Occipital lobe (tissue), 3 donors: ENCODE measurements at places on chromosomes 7 and 10.
A peak's percentile ranks its signal among the peaks of the same experiment; 100 is the strongest.

- DNase-seq: no peak
Measured at GRCh38 chr7:114026486-114027089, 107.8 kb upstream of the PPP1R3A start.

DNA sequence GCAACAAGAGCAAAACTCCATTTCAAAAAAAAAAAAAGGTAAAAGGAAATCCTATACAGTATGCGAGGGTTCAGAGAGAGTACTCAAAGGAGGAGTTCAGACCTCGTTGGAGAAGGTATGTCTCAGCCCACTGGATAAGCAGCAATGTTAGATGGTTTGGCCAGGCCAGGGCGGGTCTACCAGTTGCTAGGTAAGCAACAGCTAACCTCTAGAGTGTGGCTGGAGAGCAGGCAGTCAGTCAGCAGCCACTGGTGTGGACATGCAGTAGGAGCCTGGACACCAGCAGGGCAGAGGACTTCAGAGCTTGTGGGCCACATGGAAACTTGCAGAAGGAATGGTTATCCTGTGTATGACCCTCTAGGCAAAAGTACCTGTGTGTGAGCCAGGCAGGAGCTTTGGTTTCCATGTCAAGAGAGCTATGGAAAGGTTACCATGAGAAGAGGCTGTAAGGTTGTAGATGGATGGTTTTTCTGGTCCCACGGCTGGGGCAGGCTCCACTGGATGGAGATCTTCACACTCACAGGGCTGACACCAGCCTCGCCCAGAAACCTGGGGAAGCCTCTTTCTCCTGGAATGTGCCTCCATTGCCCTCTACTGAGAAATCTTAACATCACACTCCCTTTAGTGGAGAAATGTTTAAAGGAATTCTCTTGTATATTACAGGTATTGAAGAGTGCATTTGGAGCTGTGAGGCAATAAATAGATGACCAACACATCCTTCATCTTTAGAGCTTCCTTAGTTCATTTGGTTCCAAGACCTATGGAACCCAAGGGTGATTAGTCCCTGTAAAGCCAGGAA lies 63.6 kb downstream of the CCDC186 start:
- DNase-seq: no peak

GRCh38 chr10:123583639-123584418 lies 82.3 kb upstream of the GPR26 start:
- DNase-seq: peak; percentile 71

DNA sequence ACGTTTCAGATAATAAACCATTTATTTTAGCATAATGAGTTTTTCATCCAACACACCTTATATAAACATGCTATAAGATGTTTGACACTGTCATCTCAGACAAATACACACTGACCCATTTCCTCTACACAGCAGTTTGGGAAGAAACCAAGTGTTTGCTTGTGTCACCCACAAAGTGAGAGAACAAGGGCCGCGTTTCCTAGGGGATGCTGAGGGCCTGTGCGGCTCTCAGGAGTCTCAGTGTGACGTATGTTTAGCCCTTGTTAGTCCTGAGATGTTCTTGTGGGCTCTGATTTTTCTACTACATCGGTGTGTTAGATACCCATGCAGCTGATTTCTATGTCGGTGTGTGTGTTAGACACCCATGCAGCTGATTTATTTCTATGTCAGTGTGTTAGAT lies 266.3 kb downstream of the DIP2C start:
- no peak for DNase-seq

GRCh38 chr7:74027683-74028320 lies at the start of gene ELN:
Gene ELN, plus strand, starts transcription at chr7:74028173. Its CDS starts 15 bp downstream, at chr7:74028188.
- DNase-seq: peak; percentile 59

- DNase-seq: no peak
Measured at GRCh38 chr7:29557954-29558353, 5.7 kb upstream of the PRR15 start.

DNA sequence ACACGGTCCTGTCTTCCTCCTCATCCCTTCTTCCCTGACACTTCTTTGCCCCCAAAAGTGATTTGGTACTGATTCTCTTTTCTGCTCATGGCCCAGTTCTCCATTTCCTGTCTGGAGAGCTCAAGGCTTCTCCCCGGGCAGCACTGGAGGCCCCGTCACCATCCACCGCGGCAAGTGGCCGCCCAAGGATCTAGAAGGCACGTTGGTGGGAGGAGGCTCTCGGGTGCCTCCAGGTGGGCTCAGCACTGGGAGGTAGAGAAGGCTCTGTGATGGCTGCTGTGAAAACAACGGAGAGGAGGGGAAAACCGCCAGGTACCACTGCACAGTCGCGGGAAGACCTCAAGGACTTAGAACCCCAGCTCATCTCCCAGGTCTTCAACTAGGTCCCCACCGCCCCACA lies 134.4 kb downstream of the NEURL1 start:
- DNase-seq: no peak

DNA sequence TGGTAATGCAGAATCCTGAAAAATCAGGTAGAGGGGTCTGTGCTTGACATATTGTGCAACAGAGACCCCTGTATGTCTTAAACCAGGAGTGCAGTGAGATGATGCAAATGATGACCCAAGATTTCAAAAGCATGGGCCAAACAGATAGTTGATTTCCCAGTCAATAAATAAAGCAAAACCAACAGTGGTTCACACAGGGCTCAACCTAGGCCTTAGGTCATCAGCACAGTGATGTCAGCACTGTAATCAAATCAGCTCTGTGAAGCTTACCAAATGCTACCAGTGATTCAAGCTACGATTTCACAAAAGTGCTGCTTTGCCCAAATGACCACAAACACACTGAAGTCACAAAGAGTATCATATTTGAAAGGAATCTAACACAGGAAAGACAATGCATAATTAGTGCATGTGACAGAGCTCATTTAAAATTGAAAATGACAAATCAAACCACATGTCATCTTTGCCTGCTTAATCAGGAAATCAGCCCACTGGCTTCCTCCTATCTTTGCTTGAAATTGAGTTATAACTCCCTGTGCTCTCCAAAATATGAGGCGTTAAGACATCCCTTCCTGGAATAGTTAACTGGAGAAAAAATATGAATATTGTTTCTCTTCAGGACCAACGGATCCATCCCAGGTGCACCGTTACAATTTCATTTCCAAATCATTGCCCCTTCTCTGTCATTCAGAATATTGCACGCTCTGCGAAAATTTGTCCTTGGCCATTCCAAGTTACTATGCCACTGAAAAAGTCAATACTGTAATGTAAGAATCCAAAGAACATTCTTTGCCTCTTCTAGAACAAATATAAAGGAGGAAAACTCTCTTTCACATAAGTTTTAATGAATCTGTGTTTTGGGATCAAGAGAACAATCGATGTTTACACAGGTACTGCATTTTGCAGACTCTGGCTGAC lies 41.9 kb upstream of the ASL start:
- no peak for DNase-seq

DNA sequence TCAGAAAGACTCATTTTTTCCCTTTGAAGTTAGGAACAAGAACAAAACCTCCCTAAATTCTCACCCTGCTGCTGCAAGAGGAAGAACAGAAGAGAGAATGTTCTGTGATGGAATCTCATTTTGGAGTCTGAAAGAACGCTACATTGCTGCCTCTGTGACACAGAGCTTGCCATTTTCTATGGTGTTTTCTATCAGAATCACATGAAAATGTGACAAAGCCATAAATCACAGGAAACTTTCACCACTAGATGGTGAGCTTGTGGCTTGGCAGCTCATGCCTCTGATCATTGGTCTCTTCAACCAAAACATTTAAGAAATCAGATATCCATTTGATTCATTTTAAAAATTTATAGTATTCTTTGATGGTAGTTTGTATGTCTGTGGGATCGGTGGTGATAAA lies 82.9 kb downstream of the CADPS2 start:
- peak; percentile 10 for DNase-seq

- no peak for DNase-seq
Measured at GRCh38 chr10:49409755-49410154, 13.9 kb upstream of the DRGX start.

DNA sequence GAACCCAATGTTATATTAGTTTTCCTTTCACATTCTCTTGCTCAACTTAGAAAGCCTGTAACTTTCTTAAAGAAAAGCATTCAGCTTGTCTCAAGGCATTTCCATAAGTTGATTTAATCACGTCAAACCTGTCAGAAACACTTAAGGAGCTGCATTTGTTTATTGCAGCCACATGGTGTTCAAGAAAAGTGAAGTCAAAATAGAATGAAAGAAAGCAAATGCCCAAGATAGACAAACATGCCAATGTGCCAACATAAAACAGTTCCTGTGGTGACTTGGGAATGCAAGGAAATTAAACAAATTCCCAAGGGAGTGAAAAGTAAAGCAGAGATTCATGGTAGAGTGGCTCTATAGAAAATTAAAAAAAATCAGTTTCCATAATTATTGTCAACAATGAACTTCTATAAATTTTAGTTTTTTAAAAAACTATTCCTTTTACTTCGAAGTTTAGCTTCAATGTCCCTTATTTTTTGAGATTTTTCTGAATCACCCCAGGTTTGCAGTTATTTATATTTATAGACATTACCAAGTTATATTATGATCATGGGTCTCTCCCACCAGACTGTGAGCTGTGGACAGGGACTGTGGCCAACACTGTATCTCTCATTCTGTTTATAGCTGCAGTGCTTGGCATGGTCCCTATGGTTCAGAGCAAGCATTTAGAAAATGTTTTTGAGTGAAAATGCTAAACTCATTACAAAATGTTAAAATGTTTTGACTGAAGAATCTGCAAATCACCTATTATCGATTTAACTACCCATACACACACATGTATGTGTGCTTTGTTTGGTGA lies 887.4 kb downstream of the REEP3 start:
- no peak for DNase-seq

GRCh38 chr7:53060066-53060465 lies 24.6 kb downstream of the POM121L12 start:
- no peak for DNase-seq

- no peak for DNase-seq
Measured at GRCh38 chr7:16422103-16422435, 731 bp upstream of the CRPPA start.

DNA sequence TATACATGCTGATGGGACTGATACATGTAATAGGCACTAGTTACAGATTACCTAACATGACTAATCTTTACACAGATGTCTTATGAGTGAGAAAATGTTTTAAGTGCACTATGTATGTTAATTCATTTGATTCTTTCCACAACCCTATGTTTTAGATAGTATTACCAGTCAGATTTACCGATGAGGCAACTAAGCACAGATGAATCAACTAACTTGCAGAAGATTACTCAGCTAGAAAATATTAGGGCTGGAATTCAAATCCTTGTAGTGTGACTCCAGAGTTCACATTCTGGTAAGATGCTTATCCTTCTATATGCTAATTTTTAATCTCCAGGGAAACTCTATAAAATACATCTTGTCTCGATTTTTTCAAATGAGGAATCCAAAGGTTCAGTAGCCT lies 964.9 kb downstream of the REEP3 start:
- DNase-seq: no peak

DNA sequence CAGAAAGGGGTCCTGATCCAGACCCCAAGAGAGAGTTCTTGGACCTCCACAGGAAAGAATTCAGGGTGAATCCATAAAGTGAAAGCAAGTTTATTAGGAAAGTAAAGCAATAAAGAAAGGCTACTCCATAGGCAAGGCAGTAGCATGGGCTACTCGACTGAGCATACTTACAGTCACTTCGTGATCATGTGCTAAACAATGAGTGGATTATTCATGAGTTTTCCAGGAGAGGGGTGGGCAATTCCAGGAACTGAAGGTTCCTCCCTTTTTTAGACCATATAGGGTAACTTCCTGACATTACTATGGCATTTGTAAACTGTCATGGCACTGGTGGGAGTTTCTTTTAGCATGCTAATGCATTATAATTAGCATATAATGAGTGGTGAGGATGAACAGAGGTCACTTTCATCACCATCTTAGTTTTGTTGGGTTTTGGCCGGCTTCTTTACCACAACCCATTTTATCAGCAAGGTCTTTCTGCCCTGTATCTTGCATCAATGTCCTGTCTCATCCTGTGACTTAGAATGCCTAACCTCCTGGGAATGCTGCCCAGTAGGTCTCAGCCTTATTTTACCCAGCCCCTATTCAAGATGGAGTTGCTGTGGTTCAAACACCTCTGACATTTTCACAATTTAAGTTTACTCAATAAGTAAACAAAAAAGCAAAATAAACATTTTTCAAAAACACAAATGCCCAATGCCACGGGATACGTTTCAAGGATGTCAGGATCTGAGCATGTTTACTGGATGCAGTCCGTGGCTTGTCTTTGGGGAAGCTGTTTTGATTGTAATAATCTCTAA lies 37.0 kb downstream of the ALOX5 start:
- DNase-seq: no peak

- DNase-seq: no peak
Measured at GRCh38 chr10:19570120-19570519, 246.1 kb upstream of the PLXDC2 start.

DNA sequence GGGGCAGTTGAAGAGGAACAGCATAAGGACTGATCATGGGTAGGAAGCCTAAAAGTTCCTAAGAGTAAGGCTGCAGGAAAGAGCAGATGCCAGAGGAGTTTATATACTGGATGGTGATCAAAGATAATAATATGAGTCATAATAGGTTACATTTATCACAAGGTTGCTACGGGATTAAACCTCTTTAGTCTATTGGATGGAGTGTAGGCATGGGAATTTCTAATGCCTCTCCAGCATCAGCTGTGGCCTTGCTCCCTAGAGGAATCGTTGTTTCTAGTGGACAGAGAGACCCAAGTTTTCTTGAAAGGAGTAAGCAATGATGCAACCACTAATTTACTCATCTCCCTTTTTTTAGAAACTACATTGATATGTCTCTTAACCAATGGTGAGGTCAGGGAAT lies 213.4 kb downstream of the GPR37 start:
- no peak for DNase-seq

GRCh38 chr10:71771821-71772617 lies 1.3 kb downstream of the VSIR start:
- no peak for DNase-seq

DNA sequence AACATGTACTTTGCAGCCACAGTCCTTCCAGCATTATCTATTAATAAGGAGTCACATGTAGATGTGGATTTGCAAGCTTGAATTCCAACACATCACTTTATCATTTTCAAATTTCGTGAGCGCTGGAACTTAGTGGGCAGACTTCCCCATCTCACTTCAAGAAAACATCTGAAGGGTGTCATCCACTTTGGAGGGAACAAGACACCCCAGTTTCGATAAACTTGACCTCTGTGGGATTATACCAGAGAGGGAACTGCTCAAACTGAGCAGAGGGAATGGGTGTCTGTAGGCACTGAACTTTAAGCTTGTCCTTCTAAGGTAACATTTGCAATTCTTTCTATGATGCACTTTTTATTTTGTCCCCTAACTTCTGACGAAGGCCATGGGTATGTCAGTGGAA lies 27.5 kb downstream of the ADRB1 start:
- no peak for DNase-seq

- no peak for DNase-seq
Measured at GRCh38 chr7:99384523-99384922, 10.0 kb downstream of the ARPC1B start.

- DNase-seq: no peak
Measured at GRCh38 chr10:17031637-17032635, 97.7 kb downstream of the CUBN start.

- no peak for DNase-seq
Measured at GRCh38 chr10:103756277-103756869, 99.0 kb downstream of the SH3PXD2A start.
